ENCODE measurements at places on chromosomes 5 and 9. TPM values are rescaled to one million over a fixed set of nuclear protein-coding genes. Genes with fewer than 3 reads are reported as not detected.

The HIGD2A gene
- 163 TPM for total RNA-seq

The CYSRT1 gene
- 43.6 TPM for total RNA-seq

The CKMT2 gene
- 3.4 TPM for total RNA-seq

The EIF4E1B gene
- not detected for total RNA-seq

The SLC36A2 gene
- total RNA-seq = not detected

The TMEM252 gene
- not detected for total RNA-seq

The KDM3B gene
- total RNA-seq = 63.5 TPM

The FYB1 gene
- 1.5 TPM for total RNA-seq

The AK6 gene
- total RNA-seq = 14.0 TPM

The CAMK4 gene
- 0.21 TPM for total RNA-seq

The RLN1 gene
- not detected for total RNA-seq

The LOX gene
- total RNA-seq = 10.9 TPM

The TIMD4 gene
- not detected for total RNA-seq

The TMEM141 gene
- total RNA-seq = 95.8 TPM

The PLPP7 gene
- total RNA-seq = 0.91 TPM

The INSYN2B gene
- 0.53 TPM for total RNA-seq

The ADAMTSL1 gene
- 1.0 TPM for total RNA-seq

The PRR16 gene
- 0.97 TPM for total RNA-seq

The SPAG8 gene
- total RNA-seq = not detected

The FAM78A gene
- 0.81 TPM for total RNA-seq

The CTNND2 gene
- 3.7 TPM for total RNA-seq

The TMEFF1 gene
- total RNA-seq = not detected

The GMCL2 gene
- total RNA-seq = not detected

The MEIKIN gene
- total RNA-seq = not detected

The COL5A1 gene
- total RNA-seq = 8.6 TPM

The LMAN2 gene
- 119 TPM for total RNA-seq

The SEMA5A gene
- total RNA-seq = 30.5 TPM

The PARP8 gene
- total RNA-seq = 9.7 TPM

The SHC3 gene
- 1.7 TPM for total RNA-seq

The ADRA1B gene
- total RNA-seq = 0.36 TPM

All from suprapubic skin (tissue), 4 donors.